ENCODE measurements at places on chromosomes 6 and 20. TPM values are rescaled to one million over a fixed set of nuclear protein-coding genes. Genes with fewer than 3 reads are reported as not detected.
A peak's percentile ranks its signal among the peaks of the same experiment; 100 is the strongest.

The CENPQ gene
- polyA plus RNA-seq: 3.7 TPM

The OLIG3 gene
- polyA plus RNA-seq: not detected

The ISM1 gene
- polyA plus RNA-seq: 0.03 TPM

The TAAR8 gene
- not detected for polyA plus RNA-seq

The ZNF311 gene
- polyA plus RNA-seq: 0.27 TPM

The SLC4A11 gene
- polyA plus RNA-seq: 0.95 TPM

The CFAP206 gene
- polyA plus RNA-seq: 0.09 TPM

The TFAP2A gene
- 7.1 TPM for polyA plus RNA-seq

The DUSP22 gene
- 5.5 TPM for polyA plus RNA-seq

The CABLES2 gene
- polyA plus RNA-seq: 5.1 TPM

The PRRT1 gene
- polyA plus RNA-seq: 0.99 TPM

The TNNC2 gene
- 0.53 TPM for polyA plus RNA-seq

The ROS1 gene
- polyA plus RNA-seq: 0.03 TPM

- no peaks in the 10 kb centered on the region for H3K27me3 ChIP-seq
- H3K27ac ChIP-seq: no peak overlapping the region
- DNase-seq: no peak
- no peaks in the 10 kb centered on the region for H3K4me1 ChIP-seq
- H3K36me3 ChIP-seq: peaks cover 15% of the 10 kb centered on the region
- H3K4me3 ChIP-seq: no peak overlapping the region
These were observed 125.2 kb downstream of the SULF2 start for GRCh38 chr20:47659904-47660601.

DNA sequence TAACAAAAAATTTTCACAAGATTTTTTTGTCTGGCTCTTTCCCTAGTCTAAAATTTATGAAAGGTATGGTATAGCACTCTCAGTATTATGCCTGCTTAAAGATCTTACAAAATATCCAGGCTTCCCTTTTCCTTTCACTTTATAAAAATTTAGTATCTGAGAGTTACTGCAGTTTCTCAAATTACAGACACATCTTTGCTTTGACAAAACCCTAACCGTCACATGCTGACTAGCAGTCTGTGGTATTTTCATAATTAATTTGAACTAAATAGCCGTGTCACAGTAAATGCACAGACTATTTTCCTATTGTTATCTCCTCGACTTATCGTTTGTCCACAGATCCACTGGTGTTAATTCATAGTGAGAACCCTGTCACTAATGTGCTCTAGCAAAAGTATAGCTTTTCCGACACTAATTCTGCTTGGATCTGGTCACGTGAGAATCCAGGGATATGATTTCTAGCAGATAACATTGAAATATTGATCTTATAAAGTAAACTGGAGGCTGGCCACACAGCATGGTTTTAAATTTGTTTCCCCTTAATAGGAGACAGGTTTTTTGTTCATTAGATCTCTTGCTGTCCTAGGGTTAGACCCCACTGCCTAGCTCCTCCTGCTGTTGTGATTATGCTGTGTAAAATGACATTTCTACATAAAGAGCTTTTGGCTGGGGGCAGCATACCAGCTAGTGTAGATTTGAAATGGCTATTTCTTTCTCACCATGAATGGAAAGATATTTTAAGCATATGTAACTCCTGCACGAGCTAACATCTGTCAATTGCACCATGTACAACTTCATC, 340.6 kb upstream of the SASH1 start:
- no peaks in the 10 kb centered on the region for H3K27me3 ChIP-seq
- H3K4me3 ChIP-seq: no peak overlapping the region
- H3K27ac ChIP-seq: no peak overlapping the region
- no peaks in the 10 kb centered on the region for H3K36me3 ChIP-seq
- H3K4me1 ChIP-seq: no peaks in the 10 kb centered on the region

GRCh38 chr20:53943522-53944291, 126.7 kb downstream of the BCAS1 start:
- H3K4me1 ChIP-seq: peaks cover 8% of the 10 kb centered on the region
- peak overlapping the region; percentile 25 for H3K4me3 ChIP-seq
- no peak overlapping the region for H3K27ac ChIP-seq

GRCh38 chr6:162260027-162260426, 467.5 kb downstream of the PRKN start:
- no peaks in the 10 kb centered on the region for H3K4me1 ChIP-seq
- no peak for DNase-seq
- H3K4me3 ChIP-seq: no peak overlapping the region
- H3K36me3 ChIP-seq: no peaks in the 10 kb centered on the region
- H3K27ac ChIP-seq: no peak overlapping the region

DNA sequence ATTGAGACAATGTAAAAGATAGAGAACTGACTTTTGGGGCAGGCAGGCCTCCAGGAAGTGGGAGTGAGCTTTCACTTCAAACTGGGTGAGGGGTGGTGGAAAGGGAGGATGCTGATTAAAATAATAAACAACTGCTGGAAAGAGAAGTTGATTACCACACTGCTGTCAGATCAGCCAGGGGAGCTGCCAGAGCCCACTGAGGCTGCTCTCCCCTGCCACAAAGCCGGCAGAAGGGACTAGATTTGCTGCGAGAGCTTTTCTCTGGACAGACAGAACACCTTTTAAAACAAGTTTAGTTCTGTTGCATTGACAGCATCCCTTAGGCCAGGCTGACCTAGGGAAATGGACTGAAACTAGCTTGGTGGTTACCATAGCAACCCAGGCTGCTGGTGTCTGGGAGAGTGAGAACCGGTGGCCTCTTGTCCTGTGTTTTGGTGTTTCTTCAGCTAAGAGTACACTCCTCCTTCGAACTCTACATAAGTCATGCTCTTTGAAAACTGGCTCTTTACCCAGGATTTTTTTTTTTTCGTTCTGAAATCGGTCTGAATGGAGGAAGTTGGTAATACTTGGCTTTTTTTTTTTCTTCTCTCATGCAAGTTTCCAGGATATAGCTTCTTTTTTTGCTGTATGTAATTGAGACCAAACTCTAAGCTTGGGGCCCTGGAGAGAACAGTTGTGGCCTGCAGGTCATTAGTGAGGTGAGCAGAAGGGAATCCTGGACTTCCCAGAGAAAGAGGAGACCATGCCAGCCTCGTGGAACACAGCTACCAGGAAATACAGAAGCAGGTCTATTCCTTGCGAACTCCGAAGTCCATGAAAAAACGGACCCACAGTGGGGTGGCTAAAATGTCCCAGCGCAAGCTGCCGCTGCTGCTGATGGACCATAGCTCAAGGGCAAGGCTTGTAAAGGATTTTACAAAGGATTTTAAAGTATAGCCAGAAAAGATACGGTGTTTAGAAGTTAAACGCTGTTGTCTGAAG, 374.4 kb downstream of the UTRN start:
- peaks cover 12% of the 10 kb centered on the region for H3K4me1 ChIP-seq
- no peaks in the 10 kb centered on the region for H3K36me3 ChIP-seq
- no peaks in the 10 kb centered on the region for H3K27me3 ChIP-seq
- H3K27ac ChIP-seq: no peak overlapping the region
- H3K4me3 ChIP-seq: no peak overlapping the region
- DNase-seq: peak; percentile 51

- no peaks in the 10 kb centered on the region for H3K27me3 ChIP-seq
- DNase-seq: no peak
- no peak overlapping the region for H3K27ac ChIP-seq
- no peaks in the 10 kb centered on the region for H3K36me3 ChIP-seq
These were observed 126.3 kb downstream of the CDKAL1 start for GRCh38 chr6:20660534-20660933.

- H3K36me3 ChIP-seq: no peaks in the 10 kb centered on the region
- no peak overlapping the region for H3K4me3 ChIP-seq
- no peaks in the 10 kb centered on the region for H3K27me3 ChIP-seq
- peak overlapping the region; percentile 11 for H3K27ac ChIP-seq
- H3K4me1 ChIP-seq: peaks cover 22% of the 10 kb centered on the region
These were observed 2.4 kb upstream of the SYTL3 start for GRCh38 chr6:158647501-158647900.

DNA sequence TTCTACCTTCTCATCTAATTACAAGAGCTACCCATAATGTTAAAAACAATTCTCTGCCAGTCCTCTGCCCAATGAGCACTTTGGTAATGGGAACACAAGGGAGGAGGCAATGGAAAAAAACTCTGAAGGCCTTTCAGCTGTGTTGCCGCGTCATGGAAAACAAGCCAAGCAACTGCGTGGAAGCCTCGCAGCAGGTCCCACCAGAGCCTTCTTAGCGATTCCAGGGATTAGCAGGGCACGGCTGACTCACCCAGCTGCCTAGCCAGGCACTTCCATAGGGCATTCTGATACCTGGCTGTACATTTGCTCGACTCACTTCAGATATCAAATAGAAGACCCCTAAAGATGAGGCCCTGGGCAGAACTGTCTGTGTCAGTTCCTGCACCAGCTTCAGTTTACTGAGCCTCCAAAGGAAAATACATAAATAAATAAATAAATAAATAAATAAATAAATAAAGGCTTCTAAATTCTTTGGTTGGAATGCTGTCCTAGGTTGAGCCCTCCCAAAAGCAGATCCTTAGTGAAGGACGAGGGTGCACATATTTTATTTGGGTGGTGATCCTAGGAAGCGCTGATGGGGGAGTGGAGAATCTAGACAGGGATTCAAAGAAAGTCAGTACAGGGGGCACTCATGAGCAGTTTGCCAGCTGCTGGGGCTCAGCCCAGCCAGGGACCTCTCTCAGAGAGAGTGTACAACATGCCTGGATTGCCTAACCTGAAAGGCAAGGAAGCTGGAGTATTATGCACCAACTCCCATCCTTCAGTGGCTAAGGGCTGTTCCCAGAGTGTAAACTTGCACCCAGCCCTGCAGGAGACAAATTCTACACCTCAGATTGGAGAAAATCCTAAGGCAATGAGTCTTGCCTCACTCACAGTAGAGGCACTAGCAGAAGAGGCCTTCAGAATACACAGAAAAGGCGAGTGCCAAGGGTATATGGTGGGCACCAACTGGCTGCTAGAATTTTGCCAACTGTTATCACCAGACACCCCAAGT, 18.2 kb downstream of the SNAP25 start:
- H3K36me3 ChIP-seq: peaks cover 4% of the 10 kb centered on the region
- H3K4me1 ChIP-seq: no peaks in the 10 kb centered on the region
- no peak overlapping the region for H3K4me3 ChIP-seq
- no peak for DNase-seq
- H3K27ac ChIP-seq: no peak overlapping the region

- peaks cover 14% of the 10 kb centered on the region for H3K4me1 ChIP-seq
- H3K4me3 ChIP-seq: no peak overlapping the region
- DNase-seq: no peak
- no peak overlapping the region for H3K27ac ChIP-seq
These were observed 80.0 kb upstream of the TAB2 start for GRCh38 chr6:149237464-149237863.

DNA sequence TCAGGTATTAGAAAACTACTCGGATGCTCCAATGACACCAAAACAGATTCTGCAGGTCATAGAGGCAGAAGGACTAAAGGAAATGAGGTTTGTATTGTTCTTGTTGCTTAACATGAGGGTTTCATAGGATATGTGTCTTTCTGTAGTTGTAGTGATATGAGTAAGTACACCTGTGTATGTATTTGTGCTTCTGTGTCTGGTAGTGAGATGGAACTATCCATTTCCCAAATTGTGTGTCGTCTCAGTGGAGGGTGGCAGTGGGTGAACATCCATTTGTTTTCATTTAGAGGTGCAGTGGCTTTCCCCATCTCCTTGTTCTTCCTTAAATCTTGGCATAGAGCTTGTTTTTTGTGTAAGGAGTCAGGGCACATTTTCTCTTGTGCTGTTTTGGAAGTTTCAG, 8.2 kb downstream of the ASXL1 start:
- DNase-seq: no peak
- no peak overlapping the region for H3K4me3 ChIP-seq
- no peaks in the 10 kb centered on the region for H3K27me3 ChIP-seq

DNA sequence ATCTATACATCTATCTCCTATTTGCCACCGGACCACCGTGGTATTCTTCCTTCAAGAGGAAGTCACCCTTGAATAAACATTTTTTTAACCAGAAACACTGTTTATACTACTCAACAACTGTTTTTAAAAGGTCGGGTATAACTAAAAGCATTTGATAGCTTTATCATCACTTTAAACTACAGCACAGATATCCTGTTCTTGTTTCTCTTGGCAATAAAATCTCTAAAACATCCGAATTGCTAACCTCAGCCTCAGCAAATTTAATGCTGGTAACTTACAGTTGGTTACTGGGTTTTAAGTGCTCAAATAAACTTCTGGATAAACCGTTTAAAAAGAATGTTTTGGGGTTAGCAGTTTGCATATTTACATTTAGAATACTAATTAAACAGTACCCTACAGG, 20.4 kb downstream of the ZUP1 start:
- peaks cover 8% of the 10 kb centered on the region for H3K36me3 ChIP-seq
- peak; percentile 51 for DNase-seq
- peaks cover 2% of the 10 kb centered on the region for H3K4me1 ChIP-seq
- no peaks in the 10 kb centered on the region for H3K27me3 ChIP-seq
- H3K27ac ChIP-seq: no peak overlapping the region

- peaks cover 10% of the 10 kb centered on the region for H3K4me1 ChIP-seq
- H3K27me3 ChIP-seq: no peaks in the 10 kb centered on the region
- peak; percentile 93 for DNase-seq
- no peak overlapping the region for H3K4me3 ChIP-seq
These were observed 304.1 kb downstream of the CDH4 start for GRCh38 chr20:61556111-61556510.

- no peak overlapping the region for H3K27ac ChIP-seq
- no peaks in the 10 kb centered on the region for H3K36me3 ChIP-seq
- no peaks in the 10 kb centered on the region for H3K27me3 ChIP-seq
These were observed 17.7 kb upstream of the PARD6B start for GRCh38 chr20:50713657-50714101.

- no peak for DNase-seq
- H3K27me3 ChIP-seq: no peaks in the 10 kb centered on the region
- H3K36me3 ChIP-seq: peaks cover 2% of the 10 kb centered on the region
These were observed 63.3 kb downstream of the TOX2 start for GRCh38 chr20:43977962-43978361.

DNA sequence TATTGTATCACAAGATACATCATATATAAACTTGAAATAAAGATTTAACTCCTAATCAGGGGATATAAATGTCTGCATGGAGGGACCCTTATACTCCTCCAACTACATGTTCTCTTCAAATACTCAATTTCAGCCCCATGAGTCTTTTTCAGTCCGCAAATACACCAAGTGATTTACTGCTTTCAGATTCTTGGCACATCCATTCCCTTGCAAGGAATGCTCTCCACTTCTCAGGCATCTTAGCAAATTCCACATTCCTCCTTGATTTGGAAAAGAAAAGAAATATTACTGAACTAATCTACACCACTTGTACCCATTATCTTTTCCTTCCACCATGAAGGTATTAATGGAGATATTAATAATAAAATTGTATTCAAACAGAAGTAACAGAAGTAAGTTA, 999.4 kb upstream of the GJE1 start:
- H3K4me3 ChIP-seq: no peak overlapping the region
- peak; percentile 3 for DNase-seq
- H3K36me3 ChIP-seq: no peaks in the 10 kb centered on the region
- no peak overlapping the region for H3K27ac ChIP-seq
- no peaks in the 10 kb centered on the region for H3K27me3 ChIP-seq
